Lung (tissue), 17 donors: ENCODE measurements at places on chromosomes 3 and 15. TPM values are rescaled to one million over a fixed set of nuclear protein-coding genes. Genes with fewer than 3 reads are reported as not detected.
A peak's percentile ranks its signal among the peaks of the same experiment; 100 is the strongest.

DNA sequence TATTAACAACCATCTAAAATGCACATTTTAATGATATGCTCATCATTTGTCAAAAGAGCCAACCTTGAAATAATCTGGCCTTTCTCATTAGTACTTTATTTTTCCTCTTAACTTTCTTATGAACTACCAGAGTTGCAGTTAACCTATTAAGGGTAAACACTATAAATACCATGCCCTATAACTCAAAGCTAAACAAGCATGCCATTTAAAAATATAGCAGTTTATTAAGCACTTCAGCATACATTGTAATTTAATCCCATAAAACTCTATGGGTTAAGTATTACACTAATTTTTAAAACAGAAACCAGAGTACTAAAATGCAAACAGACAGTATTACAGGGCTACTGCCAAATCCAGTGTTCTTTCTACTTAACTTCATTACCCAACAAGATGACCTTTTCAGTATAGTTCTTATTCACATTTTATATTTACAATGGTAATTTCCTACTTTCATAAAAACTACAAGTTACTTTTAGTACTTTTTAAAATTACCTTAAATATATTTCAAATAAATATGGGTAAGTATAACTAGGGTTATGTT, 11.8 kb downstream of the NPTN start:
- DNase-seq, result no peak

The GOLGA8Q gene
- 3.0 TPM for total RNA-seq

DNA sequence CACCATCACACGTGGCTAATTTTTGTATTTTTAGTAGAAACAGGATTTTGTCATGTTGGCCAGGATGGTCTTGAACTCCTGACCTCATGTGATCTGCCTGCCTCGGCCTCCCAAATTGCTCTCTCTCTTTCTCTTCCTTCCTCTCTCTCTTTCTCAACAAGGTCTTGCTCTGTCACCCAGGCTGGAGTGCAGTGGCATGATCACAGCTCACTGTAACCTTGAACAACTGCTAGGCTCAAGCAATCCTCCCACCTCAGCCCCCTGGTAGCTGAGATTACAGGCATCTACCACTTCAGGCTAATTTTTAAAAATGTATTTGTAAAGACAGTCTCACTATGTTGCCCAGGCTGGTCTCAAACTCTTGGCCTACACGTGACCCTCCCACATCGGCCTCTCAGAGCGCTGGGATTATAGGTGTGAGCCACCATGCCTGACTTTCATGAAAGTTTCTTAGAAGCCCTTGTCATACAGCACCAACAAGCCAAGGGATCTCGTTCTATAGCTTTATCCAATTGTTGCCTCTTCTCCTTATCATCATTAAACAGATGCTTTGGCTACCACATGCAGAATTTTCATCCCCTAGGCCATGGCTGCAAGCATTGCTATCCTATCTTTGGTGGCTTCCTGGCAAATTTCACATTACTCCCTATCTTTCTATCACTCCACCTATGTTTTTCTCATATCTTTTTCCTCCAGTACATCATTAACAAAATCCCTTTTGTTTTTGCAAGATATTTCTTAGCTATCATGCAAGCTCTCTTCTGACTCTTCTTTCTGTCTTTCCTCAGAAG, 5.7 kb downstream of the CCDC32 start:
- DNase-seq, result no peak

The GPR160 gene
- 23.3 TPM for total RNA-seq

DNA sequence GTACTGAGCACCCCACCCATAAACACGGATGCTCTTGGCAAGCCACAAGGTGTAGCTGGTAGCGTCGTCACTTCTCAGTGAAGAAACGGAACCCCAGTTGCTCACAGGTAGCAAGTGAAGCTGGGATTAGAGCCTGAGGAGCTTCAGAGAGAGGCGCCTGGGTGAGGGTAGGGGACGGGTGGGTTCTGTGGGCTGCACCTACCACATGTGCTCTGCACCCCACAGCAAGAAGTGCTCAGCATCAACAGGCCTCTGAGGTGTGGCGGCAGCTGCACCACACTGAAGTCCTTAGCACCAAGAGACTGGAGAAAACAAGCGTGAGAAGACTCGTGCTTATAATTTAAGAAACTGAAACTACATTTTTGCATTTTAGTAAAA, 9.8 kb downstream of the MAP6D1 start:
- no peak for DNase-seq

- no peak for DNase-seq
These were observed 160.1 kb upstream of the BHLHE40 start for GRCh38 chr3:4818986-4819693.

The GOLGA6D gene
- not detected for total RNA-seq

The ACAN gene
- 0.92 TPM for total RNA-seq

- no peak for DNase-seq
These were observed 1247.2 kb downstream of the ROBO2 start for GRCh38 chr3:78287085-78287484.

The IFT122 gene
- total RNA-seq, result 49.1 TPM

The CHRNA5 gene
- total RNA-seq, result 1.3 TPM

DNA sequence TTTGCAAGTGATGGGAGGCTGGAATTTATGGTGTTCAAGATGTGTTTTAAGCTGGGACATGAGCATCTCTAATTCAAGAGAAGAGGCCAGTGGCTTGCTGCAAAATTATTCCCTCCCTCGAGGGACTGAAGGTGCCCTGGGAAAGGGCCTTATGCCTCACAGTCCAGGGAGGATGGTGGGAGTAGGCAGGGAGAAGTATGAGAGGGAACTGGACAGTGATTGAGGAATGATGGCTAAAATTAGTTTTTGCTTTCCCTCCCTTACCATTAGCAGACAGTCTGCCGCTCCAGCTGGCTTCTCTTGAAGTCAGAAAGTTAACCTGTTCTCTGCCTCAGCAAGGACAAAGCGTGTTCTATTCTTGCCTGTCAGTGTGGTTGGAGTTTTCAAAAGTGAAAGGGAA, 139.8 kb upstream of the SEMA6D start:
- DNase-seq, result peak; percentile 47

The TM6SF1 gene
- total RNA-seq, result 4.3 TPM

DNA sequence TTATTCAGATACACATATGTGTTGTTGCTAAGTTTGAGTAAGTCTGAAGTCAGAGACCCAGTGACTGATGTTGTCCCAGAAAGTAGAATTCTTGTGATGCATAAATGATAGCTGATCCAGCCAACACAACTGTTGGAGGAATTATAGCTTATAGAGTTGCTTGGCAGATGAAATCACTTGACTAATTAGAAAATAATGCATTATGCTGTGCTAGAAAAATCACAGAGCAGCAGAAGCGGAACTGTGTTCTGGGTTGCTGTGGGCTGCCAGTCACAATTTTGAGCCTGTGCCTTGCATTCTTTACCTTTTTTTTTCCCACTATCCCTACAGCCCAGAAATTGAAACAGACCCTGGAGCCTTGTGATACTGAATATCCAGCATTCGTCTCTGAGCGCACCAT, 90.0 kb upstream of the LRTM1 start:
- DNase-seq, result peak; percentile 55

- DNase-seq, result no peak
These were observed 224.5 kb downstream of the ZNF385D start for GRCh38 chr3:21526461-21526860.

DNA sequence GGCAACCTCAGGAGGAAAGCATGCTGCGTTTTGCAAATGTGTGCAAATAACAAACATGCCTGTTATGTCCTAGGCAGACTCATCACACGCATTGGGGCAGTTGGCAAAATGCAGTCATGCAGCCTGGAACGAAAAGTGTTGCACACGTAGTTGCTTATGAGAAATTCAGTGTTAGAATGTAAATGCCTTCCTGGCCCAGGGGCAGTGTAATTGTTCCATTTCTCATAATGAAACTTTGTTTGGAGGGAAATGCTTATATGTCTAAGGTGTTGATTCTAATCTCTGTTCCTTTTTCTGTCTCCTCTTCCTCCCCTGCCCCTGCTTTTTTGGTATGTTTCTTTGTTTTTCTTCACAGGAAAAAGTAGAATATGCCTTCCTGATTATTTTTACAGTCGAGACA, 156.0 kb downstream of the CACNA1D start:
- DNase-seq, result peak; percentile 55

- DNase-seq, result no peak
These were observed 15.0 kb downstream of the CEP152 start for GRCh38 chr15:48795901-48796300.

GRCh38 chr15:59196416-59196815, 10.2 kb upstream of the LDHAL6B start:
- peak; percentile 18 for DNase-seq

DNA sequence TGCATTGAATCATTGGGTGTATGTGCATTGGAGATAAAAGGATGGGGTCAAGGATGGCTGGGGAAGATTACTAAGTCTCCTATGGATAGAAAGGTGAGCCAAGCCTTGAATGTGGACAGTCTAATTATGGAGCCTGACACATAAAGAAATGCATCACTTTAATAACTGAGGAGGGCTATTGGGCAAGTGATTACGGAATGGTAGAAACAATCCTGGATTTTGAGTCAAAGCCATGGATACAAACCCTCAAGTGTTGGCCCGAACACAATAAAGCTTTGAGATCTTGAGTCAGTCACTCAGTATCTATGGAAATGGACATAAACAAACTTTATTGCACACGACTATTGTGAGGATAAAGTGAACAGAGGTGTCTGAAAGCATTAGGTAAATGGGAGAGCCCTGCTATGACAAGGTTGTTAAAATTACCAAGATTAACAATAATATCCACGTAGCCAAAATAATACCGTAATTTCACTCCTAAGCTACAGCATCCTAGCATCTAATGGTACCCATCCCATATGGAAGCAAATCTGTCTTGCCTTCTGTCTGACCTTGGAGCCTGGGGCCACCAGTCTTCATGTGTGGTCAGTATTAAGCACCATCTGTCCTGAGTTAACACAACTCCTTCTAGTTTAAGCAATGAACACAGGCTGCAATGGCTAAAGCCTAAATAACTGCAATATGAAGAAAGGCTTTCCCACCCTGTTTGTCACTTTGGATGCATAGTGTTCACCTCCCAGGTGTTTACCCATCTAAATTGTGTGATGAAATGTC, 136.9 kb upstream of the PRICKLE2 start:
- DNase-seq, result peak; percentile 22

- DNase-seq, result no peak
These were observed 31.4 kb upstream of the UBE3A start for GRCh38 chr15:25470230-25470629.

- no peak for DNase-seq
These were observed 23.1 kb downstream of the TRAK1 start for GRCh38 chr3:42114130-42114725.

DNA sequence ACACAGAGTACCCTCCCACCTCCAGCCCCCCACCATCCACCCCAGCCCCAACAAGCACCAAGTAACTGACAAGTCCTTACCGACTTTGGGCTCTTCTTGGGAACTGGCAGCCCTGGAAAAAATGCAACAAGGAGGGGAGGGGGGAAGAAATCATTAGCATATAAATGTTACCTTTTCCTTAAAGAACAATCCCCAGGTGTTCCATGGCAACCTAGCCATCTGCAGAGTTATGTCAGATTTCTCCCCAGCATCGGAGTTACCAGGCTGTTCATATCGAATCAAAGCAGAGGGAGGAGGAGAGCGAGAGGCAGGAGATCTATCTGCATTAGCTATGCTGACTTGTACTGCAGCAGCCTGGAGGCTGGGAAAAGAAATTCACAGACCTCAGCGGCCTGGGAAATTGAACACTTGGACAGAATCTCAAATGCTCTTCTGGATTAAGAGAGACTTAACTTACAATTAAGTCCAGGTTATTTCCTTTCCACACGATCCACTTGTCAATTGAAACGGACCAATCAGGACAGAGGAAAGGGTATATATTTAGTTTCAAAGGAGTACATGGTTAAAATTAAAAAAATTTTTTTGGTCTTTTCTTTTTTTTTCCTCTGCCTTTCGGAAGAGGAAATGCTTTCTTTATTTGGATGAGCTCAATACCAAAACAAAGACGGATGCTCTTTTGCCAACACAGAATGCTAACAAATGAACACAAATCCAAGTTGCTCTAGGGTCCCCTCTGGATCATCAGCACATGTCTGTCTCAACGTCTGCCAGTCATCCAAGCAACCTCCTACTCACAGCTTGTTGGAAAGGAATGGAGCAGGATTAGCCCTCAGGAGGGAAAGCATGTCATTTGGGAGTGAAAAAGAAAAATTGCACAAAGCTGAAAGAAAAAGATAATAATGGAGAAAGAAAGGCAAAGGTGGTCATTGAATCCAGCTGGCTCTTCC, 637.1 kb downstream of the MAGI1 start:
- DNase-seq, result no peak

The RLBP1 gene
- not detected for total RNA-seq

DNA sequence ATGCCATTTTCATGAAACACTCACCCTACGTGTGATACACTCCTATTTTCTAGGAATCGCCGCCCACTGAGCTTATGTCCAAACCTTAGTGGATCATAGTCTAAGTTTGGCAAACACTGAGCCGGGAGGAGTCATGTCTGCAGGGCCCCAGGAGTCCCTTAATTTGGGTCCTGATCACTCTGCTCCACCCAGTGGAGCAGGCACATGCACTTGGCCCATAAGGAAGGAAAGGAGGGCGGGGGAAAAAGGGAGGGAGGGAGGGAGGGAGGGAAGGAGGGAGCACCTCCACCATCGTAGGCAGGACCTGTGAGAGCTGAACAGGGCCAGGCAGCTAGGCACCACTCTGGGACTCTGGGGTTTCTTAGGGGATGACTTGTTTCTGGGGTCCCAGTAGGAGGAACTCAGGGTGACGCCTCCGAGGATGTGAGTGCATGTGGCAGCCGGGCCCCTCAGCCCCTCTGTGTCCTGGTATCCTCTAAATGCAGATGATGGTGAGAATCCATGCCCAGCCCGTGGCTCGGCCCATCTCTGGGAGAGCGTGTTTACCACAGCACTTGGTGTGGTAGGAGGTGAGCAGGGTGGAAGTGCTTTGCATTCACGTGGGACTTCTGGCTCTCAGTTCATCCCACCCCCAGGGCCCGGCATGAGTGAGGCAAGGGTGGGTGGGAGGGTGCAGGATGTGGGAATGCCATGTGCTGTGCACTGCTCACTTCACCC, 109.4 kb downstream of the KLF13 start:
- DNase-seq, result no peak

DNA sequence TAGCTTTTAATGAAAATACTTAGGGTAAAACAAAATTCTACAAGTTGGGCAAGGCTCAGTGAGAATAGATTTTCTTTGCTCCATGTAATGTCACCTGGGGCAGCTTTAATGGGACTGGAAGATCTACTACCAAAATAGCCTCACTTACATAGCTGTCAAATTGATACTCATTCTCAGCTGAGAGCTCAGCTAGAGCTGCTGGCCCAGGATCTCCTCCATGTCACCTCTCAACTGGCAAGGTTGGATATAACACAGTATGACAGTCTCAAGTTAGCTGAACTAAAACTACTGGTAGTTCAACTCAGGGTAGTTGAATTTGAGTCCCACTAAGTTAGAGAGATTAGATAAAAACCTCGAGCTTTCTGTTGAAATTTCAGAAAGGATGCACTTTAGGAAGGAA, 218.5 kb upstream of the PLSCR5 start:
- DNase-seq, result no peak

DNA sequence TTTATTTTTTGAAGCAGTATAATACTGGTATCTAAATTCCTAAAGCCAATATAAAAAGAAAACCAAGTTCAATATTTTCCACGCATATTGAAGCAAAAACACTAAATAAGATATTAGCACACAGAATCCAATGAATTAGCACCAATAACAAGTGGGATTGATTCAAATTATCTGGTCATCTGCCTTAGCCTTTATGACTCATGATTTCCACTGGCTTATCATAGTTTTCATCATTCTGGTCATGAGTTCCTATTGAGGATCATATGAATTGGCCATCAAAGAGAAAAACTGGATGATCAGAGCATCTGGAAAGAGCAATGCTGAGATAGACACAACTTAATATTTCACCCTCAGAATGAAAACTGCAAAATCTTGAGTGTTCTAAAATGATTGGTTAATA, 809.9 kb downstream of the MCTP2 start:
- DNase-seq, result no peak

GRCh38 chr15:85941186-85941855, 138.3 kb upstream of the AGBL1 start:
- DNase-seq, result peak; percentile 9

The ZNF660 gene
- 8.7 TPM for total RNA-seq
